NCI-H82 (cell line): ENCODE measurements at places on chromosomes 7 and 10.

- no peak for DNase-seq
These were observed 5.8 kb downstream of the ADAM8 start for GRCh38 chr10:133270773-133271297.

- no peak for DNase-seq
These were observed 4.4 kb downstream of the HBP1 start for GRCh38 chr7:107173191-107173590.

DNA sequence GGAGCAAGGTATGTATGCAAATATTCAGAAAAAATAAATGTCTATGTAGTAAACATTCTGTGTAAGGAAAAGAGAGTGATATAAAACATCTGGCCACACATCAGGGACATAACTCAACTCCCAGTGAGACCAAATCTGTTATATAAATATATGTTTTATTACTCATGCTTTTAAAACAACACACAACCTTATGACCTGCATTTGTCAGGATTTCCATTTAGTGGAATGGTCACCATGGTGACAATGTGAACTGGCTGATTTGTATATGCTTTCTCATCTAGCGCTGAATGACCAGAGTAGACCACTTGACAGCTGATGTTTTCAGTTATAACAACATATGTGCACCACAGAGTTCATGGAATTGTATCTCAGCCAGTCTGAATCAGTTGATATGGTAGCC lies 551.7 kb downstream of the HTR7 start:
- no peak for DNase-seq

DNA sequence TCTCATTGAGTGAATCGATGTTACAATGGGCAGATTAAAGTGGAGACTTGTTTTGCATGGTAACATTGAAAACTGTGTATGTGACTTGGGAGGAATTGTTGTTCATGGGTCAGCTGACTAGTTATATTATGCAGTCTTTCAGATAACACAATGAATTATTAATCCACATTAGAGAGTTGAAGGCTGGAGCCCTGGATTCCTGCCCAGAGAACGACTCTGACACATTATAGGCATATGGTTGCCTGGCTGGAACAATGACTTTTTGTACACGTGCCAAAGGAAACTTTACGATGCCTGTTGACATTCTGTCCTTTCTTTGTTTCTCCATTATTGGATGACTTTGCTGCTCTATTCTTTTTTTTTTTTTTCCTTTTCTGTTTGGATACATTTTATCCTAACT lies 52.3 kb upstream of the TMEM229A start:
- DNase-seq = peak; percentile 28

DNA sequence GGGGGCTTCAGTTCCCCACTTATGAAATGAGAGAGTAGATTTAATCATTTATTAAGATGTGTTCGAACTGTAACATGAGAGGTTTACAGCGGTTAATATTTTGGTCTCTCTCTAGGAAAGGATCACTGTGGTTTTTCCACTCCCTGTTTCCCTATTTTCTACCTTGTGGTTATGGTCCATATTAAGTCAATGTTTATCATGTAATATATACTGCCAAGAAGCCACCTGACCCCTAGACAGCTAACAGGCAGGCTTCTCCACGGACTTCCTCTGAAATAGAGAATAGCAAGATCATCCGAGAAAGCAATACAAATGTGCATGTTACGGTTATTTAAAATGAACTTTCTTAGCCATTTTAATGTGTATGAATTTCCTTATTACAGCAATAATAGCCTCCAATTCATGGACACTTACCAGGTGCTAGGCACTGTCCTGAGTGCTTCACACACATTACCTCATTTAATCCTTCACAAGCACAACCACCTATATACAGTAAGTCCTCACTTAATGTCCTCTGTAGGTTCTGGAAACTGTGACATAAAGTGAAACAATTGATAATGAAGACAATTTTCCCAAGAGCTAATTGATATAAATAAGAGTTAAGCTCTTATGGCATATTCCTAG lies 835 bp upstream of the COL28A1 start:
- DNase-seq = no peak

DNA sequence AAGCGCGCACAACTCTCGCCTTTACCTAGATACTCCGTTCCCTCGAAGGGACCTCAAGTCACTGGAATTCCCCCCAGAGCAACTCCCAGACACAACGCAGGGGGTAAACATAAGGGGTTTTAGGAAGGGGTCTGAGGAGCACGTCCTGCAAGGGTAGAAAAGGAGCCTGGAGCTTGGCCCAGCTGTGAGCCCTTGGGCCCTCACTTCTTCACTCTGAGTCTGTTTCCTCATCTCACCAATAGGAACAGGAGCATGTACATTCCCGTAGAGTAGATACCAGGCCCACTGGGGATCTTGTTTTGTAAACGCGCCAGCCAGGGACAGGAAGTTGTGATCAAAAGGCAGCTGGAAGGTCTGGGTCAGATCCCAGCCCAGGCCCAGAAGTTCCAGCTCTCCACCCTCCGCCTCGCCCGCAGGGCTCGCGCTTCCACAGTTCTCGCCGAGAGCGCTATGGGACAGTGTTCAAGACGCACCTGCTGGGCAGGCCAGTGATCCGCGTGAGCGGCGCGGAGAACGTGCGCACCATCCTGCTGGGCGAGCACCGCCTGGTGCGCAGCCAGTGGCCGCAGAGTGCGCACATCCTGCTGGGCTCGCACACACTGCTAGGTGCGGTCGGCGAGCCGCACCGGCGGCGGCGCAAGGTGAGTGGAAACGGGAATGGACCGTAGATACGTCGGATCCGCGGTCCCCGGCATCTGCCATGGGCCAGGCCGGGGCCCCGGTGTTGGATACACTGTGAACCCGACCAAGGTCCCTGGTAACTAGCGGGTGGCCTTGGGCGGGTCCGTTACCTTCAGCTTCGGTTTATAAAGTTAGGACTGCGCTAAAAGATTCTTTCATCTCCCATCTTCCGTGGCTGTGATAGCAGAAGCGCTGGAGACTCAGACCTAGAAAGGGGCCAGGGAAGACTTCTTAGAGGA lies 1.3 kb downstream of the CYP26C1 start:
- DNase-seq = no peak

- no peak for DNase-seq
These were observed 86.5 kb downstream of the TMEM178B start for GRCh38 chr7:141160246-141160860.
